ENCODE measurements at places on chromosomes 2 and 18. TPM values are rescaled to one million over a fixed set of nuclear protein-coding genes. Genes with fewer than 3 reads are reported as not detected.

SCN2A gene
- polyA plus RNA-seq: not detected

- no peaks in the 10 kb centered on the region for H3K27me3 ChIP-seq
- DNase-seq: no peak
- no peak overlapping the region for H3K4me3 ChIP-seq
- peaks cover 17% of the 10 kb centered on the region for H3K4me1 ChIP-seq
Measured at GRCh38 chr2:238107525-238108422, 7.6 kb downstream of the ESPNL start.

GRCh38 chr18:79585395-79586370 is 93.9 kb upstream of the CTDP1 start:
- H3K4me1 ChIP-seq: no peaks in the 10 kb centered on the region
- no peak overlapping the region for H3K4me3 ChIP-seq
- H3K36me3 ChIP-seq: no peaks in the 10 kb centered on the region
- H3K27me3 ChIP-seq: no peaks in the 10 kb centered on the region
- no peak overlapping the region for H3K27ac ChIP-seq
- DNase-seq: no peak

EGR4 gene
- not detected for polyA plus RNA-seq

DNA sequence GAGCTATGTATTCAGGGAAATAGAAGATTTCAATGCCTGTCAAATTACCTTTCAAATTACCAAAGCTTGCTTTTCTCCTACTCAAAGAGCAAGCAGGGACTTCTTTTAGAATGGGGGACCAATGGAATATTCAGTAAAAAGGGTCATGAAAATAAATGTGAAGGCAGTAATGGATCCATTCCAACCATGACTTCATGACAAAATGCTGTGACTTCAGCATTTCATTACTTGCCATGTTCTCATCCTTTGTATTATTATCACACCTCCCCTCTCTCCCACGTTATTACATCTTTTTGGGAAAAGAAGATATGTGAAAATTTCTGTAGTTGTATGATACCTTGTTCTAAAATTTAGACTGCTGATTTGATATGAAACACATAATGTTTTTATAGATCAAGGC is 864.0 kb upstream of the FSHR start:
- no peak overlapping the region for H3K27ac ChIP-seq
- no peak for DNase-seq
- H3K36me3 ChIP-seq: no peaks in the 10 kb centered on the region

DNA sequence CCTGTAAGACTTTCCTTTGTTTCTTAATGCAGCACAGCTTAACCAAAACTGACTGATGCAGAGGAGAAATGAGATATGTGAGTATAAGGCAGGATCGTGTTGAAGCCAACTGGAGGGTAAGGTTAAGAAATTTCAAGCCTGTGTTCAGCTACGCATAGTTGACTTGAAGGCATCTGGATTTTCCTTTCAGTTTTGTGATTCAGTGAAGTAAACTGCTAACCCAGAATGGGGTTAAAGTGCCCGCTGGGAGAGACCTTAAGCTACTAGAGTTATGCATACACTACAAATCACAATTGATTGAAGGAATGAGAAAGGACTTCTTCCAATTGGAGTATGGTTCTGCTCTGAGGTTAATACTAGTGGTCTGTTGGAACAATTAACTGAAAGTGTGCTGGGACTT is 22.6 kb downstream of the THSD7B start:
- no peaks in the 10 kb centered on the region for H3K4me1 ChIP-seq
- no peaks in the 10 kb centered on the region for H3K36me3 ChIP-seq
- H3K4me3 ChIP-seq: no peak overlapping the region
- no peaks in the 10 kb centered on the region for H3K27me3 ChIP-seq
- DNase-seq: no peak
- no peak overlapping the region for H3K27ac ChIP-seq

- DNase-seq: no peak
- H3K27me3 ChIP-seq: peaks cover 19% of the 10 kb centered on the region
- no peak overlapping the region for H3K27ac ChIP-seq
- H3K36me3 ChIP-seq: no peaks in the 10 kb centered on the region
- no peak overlapping the region for H3K4me3 ChIP-seq
Measured at GRCh38 chr2:203527719-203528118, 7.4 kb downstream of the RAPH1 start.

- DNase-seq: no peak
- H3K4me3 ChIP-seq: no peak overlapping the region
- no peak overlapping the region for H3K27ac ChIP-seq
- no peaks in the 10 kb centered on the region for H3K36me3 ChIP-seq
- no peaks in the 10 kb centered on the region for H3K4me1 ChIP-seq
Measured at GRCh38 chr2:4507661-4508060, 804.3 kb downstream of the DCDC2C start.

- no peaks in the 10 kb centered on the region for H3K4me1 ChIP-seq
- DNase-seq: no peak
- H3K4me3 ChIP-seq: no peak overlapping the region
- no peaks in the 10 kb centered on the region for H3K27me3 ChIP-seq
Measured at GRCh38 chr18:68532328-68532885, 182.5 kb downstream of the TMX3 start.

GRCh38 chr2:224163566-224164307 is 124.7 kb upstream of the SERPINE2 start:
- H3K36me3 ChIP-seq: no peaks in the 10 kb centered on the region
- no peaks in the 10 kb centered on the region for H3K4me1 ChIP-seq
- H3K27me3 ChIP-seq: no peaks in the 10 kb centered on the region
- H3K4me3 ChIP-seq: no peak overlapping the region

- peaks cover 3% of the 10 kb centered on the region for H3K27me3 ChIP-seq
- H3K27ac ChIP-seq: peak overlapping the region; percentile 37
- H3K4me3 ChIP-seq: no peak overlapping the region
- H3K36me3 ChIP-seq: no peaks in the 10 kb centered on the region
- DNase-seq: peak; percentile 59
Measured at GRCh38 chr2:100733391-100734187, 86.3 kb upstream of the NPAS2 start.

DNA sequence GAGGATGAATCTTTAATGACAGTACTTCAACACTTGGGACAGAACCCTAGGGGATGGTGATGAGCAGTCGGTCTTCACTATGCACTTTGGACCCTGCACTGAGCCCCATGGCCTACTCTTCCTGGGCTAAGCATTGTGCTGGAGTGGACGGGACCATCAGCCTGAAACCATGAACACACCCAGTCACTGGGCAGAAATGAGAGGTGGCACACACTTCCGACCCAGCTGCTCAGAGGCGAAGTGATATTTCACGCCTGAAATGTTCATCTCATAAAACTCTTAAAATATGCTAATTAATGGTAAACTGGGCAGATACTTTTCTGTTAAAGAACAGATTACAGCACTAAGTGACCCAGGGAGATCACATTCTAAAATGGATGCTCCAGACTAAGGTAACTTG is 150.3 kb upstream of the NDUFV2 start:
- no peak for DNase-seq
- H3K36me3 ChIP-seq: no peaks in the 10 kb centered on the region
- H3K27me3 ChIP-seq: no peaks in the 10 kb centered on the region

DNA sequence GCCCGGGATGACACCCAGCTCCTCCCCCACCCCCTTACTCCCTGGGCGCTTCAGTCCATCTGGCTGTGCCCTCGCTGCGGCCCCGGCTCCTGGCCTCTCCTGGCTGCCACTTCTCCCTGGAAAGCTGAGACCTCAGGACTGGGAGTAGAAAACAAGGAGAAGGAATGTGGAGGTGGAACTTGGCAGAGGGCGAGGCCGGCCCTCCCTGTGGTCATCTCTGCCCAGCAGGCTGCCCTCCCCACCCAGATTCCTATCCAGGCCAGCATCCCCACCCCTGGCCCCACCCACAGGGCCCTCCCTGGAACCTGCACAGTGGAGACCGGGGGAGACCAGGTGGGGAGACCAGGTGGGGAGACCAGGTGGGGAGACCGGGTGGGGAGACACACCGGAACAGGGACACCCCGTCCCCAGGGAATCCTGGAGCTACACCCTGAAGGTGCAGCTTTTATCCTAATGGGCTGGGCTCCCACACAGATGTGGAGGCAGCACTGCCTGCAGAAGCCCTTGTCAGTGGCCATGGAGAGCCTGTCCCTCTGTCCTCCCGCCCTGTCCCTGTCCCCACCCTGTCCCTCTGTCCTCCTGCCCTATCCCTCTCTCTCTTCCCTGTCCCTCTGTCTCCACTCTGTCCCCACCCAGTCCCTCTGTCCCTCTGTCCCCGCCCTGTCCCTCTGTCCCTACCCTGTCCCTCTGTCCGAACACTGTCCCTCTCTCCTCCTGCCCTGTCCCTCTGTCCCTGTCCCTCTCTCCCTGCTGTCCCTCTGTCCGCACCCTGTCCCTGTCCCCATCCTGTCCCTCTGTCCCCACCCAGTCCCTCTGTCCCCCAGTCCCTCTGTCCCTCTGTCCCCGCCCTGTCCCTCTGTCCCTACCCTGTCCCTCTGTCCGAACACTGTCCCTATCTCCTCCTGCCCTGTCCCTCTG is 157.1 kb downstream of the PXDN start:
- H3K27me3 ChIP-seq: peaks cover 2% of the 10 kb centered on the region
- H3K27ac ChIP-seq: no peak overlapping the region
- no peaks in the 10 kb centered on the region for H3K4me1 ChIP-seq
- DNase-seq: no peak
- no peaks in the 10 kb centered on the region for H3K36me3 ChIP-seq
- no peak overlapping the region for H3K4me3 ChIP-seq

DNA sequence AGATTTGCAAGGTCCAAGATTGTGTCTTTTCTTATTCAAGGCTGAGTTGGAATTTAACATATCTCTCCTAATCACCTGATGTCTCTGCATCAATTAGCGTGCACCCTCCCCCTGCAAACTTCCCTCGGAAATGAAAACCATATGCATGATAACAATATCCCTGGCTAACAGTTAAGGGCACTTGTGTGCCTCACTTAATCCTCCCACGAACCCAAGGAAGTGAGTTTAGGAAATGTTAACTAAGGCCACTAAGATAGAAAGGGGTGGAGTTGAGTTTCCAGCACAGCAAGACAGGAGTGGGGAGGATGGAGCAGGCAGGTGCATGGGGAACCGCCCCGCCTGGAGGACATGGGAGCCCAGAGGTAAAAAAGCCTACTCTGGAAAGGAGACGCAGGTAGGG is 52.4 kb upstream of the PTMA start:
- H3K36me3 ChIP-seq: no peaks in the 10 kb centered on the region
- DNase-seq: no peak
- peaks cover 10% of the 10 kb centered on the region for H3K4me1 ChIP-seq
- no peaks in the 10 kb centered on the region for H3K27me3 ChIP-seq
- H3K27ac ChIP-seq: no peak overlapping the region

DNA sequence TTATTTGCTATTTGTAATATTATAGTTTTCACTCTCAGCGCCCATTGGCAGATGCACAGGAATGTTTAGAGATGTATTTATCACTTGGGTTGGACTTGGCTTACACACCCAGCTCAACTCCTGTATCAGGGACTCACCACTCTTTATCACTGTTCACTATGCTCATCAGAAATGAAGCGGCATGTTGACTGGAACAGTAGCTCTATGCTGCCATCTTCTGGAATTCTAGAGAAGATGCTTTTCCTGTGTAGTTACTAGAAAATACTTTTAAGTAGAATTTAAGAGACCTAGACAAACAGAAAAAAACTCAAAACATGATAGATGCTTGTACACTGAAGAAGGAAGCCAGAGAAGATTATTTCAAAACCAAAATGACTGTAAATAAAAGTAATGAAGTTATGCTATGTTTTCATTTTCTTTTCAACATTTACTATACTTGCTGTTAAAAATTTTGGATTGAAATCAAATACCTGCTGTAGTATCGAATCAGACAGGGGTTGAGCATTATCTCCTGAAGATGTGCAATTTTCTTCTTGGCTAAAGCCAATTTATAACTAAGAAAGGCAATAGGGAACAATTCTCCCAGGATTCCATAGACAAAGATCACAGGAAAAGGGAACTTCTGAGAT is 47.4 kb upstream of the NXPH2 start:
- no peaks in the 10 kb centered on the region for H3K36me3 ChIP-seq
- H3K4me3 ChIP-seq: no peak overlapping the region
- peak; percentile 64 for DNase-seq

CTAGE1 gene
- not detected for polyA plus RNA-seq

DNA sequence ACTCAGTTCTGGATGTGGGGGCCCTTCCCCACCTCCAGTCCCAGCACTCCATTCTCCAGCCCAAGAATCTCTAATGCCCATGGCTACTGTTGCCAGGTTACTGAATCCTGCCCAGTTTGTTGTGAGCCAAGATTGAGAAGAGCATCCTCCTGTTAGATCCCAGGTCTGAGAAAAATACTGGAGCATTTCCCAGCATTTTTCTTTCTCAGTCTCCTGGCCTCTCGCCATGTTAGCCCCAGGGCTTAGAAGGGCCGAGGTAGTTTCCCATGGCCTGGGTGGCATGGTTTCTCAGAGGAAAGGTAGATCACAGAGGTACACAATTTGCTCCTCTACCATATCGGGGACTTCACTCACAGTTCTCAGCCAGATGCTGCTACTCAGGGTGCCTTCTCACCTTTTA is 135.7 kb downstream of the OTX1 start:
- H3K4me3 ChIP-seq: no peak overlapping the region
- no peak for DNase-seq
- H3K27me3 ChIP-seq: no peaks in the 10 kb centered on the region
- no peak overlapping the region for H3K27ac ChIP-seq
- H3K36me3 ChIP-seq: no peaks in the 10 kb centered on the region

DNA sequence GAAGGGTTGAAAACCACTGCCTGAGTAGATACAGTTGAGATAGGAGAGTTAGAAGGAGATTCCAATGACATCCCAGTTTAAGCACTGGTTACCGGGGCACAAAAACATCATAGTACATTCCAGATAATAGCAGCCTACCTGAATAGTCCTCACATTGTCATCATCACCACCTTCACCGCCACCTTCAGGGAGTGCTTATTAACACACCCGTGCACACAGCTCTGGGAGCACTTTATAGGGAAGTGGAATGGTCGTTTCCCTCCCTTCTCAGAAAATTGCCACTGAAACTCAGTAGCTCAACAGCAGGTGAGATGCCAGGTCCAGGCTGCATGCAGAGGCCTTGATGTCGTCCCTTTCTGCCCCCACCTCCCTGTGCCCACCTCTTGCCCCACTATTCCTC is 8.2 kb downstream of the SERPINB7 start:
- peak; percentile 1 for DNase-seq
- H3K4me1 ChIP-seq: no peaks in the 10 kb centered on the region
- H3K27me3 ChIP-seq: peaks cover 2% of the 10 kb centered on the region
- H3K4me3 ChIP-seq: no peak overlapping the region
- H3K27ac ChIP-seq: no peak overlapping the region

FAM237A gene
- polyA plus RNA-seq: not detected

GRCh38 chr2:109194620-109194937 is 65.6 kb downstream of the SH3RF3 start:
- no peak overlapping the region for H3K27ac ChIP-seq
- no peak for DNase-seq
- H3K27me3 ChIP-seq: no peaks in the 10 kb centered on the region
- H3K4me1 ChIP-seq: no peaks in the 10 kb centered on the region
- H3K4me3 ChIP-seq: no peak overlapping the region

GPAT2 gene
- 1.6 TPM for polyA plus RNA-seq

GRCh38 chr2:24509425-24509824 is 18.4 kb downstream of the NCOA1 start:
- peak overlapping the region; percentile 4 for H3K27ac ChIP-seq
- H3K36me3 ChIP-seq: no peaks in the 10 kb centered on the region
- peaks cover 20% of the 10 kb centered on the region for H3K4me1 ChIP-seq
- no peak for DNase-seq
- no peak overlapping the region for H3K4me3 ChIP-seq
- H3K27me3 ChIP-seq: no peaks in the 10 kb centered on the region

CXCR4 gene
- 687 TPM for polyA plus RNA-seq

All from CD14-positive monocyte (primary cell).